Tongue (tissue), 3 donors: ENCODE measurements at places on chromosomes 4 and X. TPM values are rescaled to one million over a fixed set of nuclear protein-coding genes. Genes with fewer than 3 reads are reported as not detected.

GRCh38 chrX:11321986-11322385, 28.8 kb downstream of the AMELX start:
- no peak for DNase-seq

- DNase-seq, result peak; percentile 68
These were observed 16.3 kb downstream of the PROM1 start for GRCh38 chr4:16067515-16067914.

- DNase-seq, result peak; percentile 38
These were observed 36.8 kb upstream of the SPON2 start for GRCh38 chr4:1208970-1209704.

Gene LRP2BP
- total RNA-seq, result 7.6 TPM

GRCh38 chrX:7446815-7447214, 298.9 kb upstream of the PUDP start:
- no peak for DNase-seq

- no peak for DNase-seq
These were observed 38.1 kb upstream of the CLDN24 start for GRCh38 chr4:183360161-183360919.

Gene ATP10D
- total RNA-seq, result 27.8 TPM

Gene AFAP1
- 36.4 TPM for total RNA-seq

DNA sequence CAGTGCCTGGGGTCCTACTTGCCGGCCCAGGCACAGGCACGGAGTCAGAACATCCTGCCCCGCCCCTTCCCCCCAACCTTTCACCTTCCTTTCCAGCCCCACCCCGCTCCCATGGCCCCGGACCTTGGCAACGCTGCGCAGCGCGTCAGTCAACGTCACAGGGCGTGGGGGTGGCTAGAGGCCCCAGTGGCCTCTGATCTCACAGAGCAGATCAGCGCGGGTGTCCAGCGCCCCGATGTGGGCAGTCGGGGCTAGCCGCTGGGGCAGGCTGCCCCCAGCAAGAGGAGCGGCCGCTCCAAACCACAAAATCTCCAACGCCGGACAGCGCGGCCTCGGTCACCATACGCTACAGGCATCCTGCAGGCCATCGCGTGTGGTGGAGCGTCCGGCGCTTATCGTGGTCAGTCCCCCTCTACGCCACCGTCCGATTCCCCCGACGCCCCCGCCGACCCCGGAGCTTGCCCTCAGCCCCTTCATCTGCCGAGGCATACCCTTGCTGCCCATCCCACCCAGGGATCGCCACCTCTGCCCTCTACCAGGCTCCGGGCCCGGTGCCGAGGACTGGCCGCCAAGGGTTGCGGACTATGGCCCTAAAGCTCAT, 69.6 kb upstream of the APOOL start:
- DNase-seq, result no peak

- peak; percentile 51 for DNase-seq
These were observed 13.3 kb downstream of the TLR3 start for GRCh38 chr4:186082221-186082620.

DNA sequence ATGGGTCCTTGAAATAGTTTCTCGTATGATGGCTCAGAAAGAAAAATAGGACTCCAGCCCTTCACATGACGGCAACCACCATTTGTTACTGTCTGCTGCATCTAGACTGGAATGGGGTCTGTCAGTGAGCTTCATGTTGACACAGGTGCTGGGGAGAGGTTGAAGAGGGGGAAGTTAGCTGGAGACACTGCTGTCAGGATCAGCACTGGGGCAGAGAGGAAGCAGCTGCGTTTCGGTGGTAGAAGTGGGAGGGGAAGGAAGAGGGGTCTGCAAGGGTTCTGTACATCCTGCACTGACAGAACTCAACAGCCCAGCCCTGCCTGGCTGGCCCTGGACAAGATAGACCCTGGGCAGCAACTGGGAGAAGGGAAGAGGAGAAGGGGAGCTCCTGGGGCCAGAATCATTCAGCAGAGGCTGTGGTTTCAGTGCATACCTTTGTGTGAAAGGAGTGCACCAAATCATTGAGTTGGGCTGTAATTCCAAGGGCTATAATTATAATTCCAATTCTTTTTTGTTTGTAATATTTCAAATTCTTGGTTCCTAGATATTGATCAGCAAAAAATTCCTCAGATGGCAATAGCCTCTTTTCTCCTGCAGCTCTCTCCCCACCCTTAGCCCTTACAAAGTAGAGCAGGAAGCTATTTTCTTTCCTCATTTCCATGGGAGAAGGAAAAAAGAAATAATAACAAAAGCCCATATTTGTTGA, 119.4 kb upstream of the C1GALT1C1 start:
- DNase-seq, result peak; percentile 55

Gene ABLIM2
- 44.2 TPM for total RNA-seq

- DNase-seq, result no peak
These were observed 55.5 kb downstream of the SPANXN4 start for GRCh38 chrX:143081231-143081630.

DNA sequence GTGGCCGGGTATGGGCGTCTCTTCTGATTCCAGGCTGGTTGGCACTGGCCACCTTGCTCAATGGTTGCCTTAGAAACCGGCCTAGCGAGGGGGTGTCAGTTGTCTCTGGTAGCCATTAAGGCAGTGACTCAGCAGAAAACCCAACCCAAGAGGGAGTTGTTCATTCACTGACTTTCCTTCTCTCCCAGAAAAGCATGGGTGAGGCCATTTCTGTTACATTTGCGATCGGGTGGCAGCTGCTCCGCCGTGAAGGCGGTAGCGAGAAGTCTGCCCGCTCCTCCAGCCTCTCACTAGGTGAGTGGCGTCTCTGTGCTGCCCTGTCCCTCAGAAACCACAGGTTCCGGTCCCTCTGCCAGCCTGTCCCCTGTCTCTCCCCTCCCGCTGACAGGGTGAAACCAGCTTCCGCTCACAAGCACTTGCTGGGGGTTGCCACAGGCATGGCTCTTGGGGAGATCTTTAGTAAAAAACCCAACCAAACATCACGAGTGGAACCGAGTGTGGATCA, 17.4 kb downstream of the IRAK1 start:
- peak; percentile 40 for DNase-seq

- peak; percentile 32 for DNase-seq
These were observed 32.5 kb downstream of the SLC10A6 start for GRCh38 chr4:86816501-86817273.

Gene UGT2A3
- not detected for total RNA-seq

DNA sequence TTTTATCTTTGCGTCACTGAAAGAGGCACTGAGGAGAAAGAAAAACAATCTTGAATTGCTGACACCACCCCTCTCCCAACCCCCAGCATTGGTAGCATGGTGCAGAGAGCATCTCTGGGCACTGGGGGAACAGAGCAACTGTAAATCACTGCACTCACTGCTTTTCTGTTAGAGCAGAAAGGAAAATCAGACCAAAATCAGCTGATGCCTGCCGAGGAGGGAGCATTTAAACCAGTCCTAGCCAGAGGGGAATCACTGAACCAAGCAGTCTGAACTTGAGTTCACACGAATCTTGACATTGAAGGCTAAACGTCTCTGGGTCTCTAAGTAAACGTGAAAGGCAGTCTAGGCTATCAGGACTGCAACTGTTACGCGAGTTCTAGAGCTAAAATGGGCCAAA, 205.8 kb downstream of the SPANXN4 start:
- DNase-seq, result no peak

- no peak for DNase-seq
These were observed 21.0 kb upstream of the PCYT1B start for GRCh38 chrX:24668111-24668510.
